NCI-H2227 treated with DMSO at 0.1 percent for 48 hours (cell line): ENCODE measurements at places on chromosomes 7 and 10.
A peak's percentile ranks its signal among the peaks of the same experiment; 100 is the strongest.

DNA sequence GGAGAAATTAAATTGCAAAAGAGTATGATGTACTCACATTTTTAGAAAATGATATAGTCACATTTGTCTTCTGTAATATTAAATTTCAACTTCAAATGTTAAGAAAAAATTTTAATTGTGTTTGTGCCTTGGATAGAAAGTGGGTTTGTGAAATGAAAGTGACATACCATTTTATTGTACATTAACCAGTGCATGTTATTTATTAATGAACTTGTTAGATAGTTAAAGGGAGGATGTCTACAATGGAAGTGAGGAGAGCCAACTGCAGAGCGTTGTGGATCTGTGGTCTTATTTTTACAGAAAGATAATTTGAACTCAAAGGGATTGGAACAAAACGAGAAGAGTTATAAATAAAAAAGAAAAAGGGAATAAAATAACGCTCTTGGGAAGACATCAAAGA, 291.7 kb downstream of the ARL4A start:
- DNase-seq, result no peak

DNA sequence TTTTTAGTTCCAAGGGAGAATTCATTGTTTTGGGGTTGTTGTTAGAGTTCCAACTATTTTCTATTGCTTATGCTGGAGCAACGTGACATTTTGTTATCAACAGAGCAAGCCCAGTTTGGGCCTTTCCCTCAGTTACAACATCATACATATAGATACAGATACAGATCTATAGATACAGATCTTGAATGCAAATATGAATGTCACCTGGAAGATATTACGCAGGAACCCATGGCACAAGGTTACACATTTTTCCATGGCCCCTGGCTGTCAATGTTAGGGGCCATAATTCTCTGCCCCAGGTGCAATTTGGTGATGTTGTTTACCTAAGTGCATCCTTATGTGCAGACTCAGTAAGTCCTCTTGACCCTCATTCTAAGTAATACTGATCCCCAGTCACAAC, 3.6 kb upstream of the PODXL start:
- DNase-seq, result no peak

DNA sequence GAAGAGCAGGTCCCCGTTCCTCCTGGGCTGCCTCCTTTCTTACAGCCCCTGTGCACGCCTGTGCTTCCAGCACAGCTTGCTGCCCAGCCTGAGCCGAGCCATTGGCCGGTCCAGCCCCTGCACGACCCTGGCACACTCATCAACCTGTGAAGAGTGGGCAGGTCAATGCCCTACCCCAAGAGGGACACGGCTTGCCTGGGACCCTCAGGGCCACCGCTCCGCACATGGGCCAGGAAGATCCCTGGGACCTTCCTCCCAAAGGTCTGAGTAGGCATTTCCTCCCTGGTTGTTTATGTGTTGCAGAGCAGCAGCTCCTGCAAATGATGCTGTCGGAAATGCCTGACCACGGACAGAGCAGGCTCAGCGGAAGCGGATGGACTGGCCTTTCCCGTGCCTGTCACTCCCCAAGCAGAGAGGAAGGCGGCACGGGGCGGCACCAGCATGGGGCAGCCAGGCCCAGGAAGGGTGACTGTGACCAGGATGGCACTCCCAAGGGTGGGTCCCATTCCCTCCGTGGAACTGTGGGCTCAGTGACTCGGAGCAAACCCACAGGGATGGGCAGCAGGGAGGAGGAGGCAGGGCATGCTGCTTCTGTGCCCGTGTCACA, 252.5 kb downstream of the TNS3 start:
- no peak for DNase-seq

- DNase-seq, result peak; percentile 61
Measured at GRCh38 chr10:26334932-26335573, 103.1 kb upstream of the APBB1IP start.

- DNase-seq, result peak; percentile 7
Measured at GRCh38 chr10:125629758-125630376, 53.1 kb downstream of the TEX36 start.

DNA sequence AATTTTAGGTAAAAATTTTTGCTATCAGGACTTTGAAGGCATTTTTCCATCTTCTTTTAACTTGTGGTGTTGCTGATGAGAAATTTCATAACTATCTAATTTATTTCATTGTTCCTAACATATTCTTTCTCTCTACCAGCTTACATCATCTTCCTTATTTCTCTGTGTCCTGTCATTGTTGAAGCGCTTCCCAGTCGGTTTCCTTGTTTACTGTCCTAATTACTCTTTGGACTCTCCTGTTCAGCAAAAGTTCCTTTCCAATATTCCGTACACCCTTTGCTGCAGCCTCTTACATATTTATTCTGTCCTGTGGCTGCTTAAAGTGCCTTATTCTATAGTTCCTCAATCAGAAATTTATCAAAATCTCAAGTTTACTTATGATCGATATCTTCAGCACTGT, 609.0 kb upstream of the FZD8 start:
- DNase-seq, result no peak

DNA sequence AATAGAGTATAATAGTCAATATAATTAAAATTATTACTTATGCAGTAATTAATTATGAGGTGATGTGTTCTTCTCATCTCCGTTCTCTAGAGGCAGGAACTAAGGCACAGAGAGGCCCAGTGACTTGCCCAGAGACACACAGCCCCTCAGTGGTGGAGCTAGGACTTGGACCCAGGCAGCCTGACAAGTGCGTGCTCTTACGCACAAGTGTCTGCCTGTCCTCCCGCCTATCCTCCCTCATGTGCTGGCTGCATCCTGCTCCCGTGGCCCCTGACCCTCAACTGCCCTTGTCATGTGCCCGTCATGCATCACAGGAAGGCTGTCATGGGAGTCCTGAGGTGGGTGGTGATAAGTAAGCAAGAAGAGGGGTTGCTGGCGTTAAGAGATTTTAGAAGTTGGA, 14.3 kb downstream of the IL2RA start:
- DNase-seq, result no peak

GRCh38 chr10:122307669-122308416, 36.7 kb downstream of the BTBD16 start:
- peak; percentile 29 for DNase-seq

GRCh38 chr10:95793401-95794045, 37.6 kb downstream of the ENTPD1 start:
- DNase-seq, result no peak

GRCh38 chr7:141710301-141710700, 2.1 kb downstream of the WEE2 start:
- DNase-seq, result no peak

DNA sequence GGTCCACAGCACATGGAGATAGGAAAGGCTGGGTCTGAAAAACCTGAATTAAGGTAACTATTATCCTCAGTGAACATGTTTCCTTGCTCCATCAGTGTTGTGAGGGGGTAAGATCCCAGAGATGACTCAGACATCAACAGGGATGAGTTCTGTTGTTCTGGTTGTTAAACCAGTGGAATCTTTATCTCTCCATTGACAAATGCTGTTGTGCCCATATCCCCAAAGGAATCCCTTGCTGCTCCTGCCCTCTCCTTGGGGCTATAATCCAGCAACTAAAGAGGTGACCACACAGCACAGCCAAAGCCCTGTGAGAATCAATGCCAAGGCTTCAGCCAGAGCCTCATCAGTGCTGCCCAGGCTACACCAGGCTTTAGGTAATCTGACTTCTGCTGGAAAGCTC, 113.4 kb downstream of the JAZF1 start:
- no peak for DNase-seq

- DNase-seq, result no peak
Measured at GRCh38 chr7:116741625-116742316, 69.8 kb downstream of the MET start.
